ENCODE measurements at places on chromosomes 3 and 15.

GRCh38 chr15:101489237-101489598 lies 289 bp downstream of the PCSK6 start:
- no peaks in the 10 kb centered on the region for H3K4me1 ChIP-seq
- H3K4me3 ChIP-seq = no peak overlapping the region
- H3K36me3 ChIP-seq = no peaks in the 10 kb centered on the region

DNA sequence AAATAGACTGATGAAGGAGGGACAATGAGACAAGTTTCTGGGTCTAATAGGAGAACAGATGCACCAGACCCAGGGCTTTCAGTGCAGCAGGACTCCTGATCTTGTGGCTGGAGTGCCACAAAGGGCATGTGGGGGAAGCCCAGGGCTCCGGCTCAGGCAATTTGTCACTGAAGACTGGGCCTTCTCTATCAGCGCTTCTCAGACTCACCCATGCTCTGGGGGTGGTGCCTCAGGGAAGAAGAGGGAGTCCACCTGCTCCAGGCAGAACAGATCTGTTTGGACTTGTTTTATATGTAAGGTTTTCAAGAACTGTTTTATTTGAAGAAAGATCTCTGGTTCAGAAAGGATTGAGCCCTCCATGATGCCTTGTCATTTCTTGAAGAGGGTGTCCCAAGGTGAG lies 112.4 kb upstream of the TLE3 start:
- no peak overlapping the region for H3K4me3 ChIP-seq
- no peak for DNase-seq
- no peaks in the 10 kb centered on the region for H3K36me3 ChIP-seq
- H3K27me3 ChIP-seq = no peaks in the 10 kb centered on the region
- no peak overlapping the region for H3K27ac ChIP-seq

GRCh38 chr3:80543154-80543553 lies 775.4 kb upstream of the ROBO1 start:
- no peak overlapping the region for H3K4me3 ChIP-seq
- H3K27me3 ChIP-seq = no peaks in the 10 kb centered on the region
- no peak for DNase-seq

DNA sequence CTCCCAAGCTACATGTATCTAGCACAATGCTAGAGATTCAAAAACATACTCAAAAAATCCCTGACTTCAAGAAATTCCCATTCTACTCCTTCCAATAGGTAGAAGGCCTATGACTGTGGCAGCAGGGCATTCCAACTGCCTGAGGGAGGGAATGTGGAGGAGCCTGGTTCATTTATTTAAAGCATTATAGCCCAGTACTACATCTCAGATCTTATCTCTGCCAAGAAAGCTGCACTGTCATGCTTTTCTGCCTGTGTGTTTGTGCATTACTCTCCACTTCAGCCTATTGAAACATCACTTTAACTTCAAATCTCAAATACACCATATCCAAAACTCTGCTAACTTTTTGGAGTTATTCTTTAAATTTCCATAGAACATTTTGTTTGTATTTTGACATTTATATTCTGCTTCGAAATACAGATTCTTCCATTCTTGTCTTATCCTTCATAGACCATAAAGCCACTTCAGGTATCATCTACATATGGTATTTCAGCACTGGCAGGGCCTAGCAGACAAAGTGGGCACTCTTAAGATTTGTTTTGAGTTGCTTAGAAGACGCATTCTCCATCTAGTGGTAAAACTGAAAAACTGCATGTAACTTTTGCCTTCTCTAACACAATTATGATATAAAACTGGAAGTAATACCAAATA lies 59.1 kb upstream of the NEDD4 start:
- no peaks in the 10 kb centered on the region for H3K4me1 ChIP-seq
- no peaks in the 10 kb centered on the region for H3K36me3 ChIP-seq
- H3K4me3 ChIP-seq = no peak overlapping the region
- H3K27ac ChIP-seq = no peak overlapping the region
- DNase-seq = peak; percentile 66

DNA sequence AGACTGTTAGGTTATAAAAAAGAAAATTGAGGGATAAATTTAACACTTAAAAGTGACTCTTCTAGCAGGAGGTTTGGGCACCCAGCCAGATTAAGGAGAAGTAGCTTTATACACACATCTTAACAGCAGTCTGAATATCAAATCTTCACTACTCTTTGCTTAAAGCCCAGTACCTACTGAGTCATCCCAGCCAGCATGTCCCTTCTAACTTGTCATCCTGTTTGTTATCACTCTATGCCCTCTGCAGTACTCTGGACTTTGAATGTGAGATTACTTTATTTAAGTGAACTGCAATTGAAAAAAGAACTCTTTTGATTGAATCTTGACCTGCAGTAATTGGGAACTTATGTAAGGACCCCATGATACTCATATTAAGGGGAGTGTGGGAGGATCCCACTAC lies 77.6 kb downstream of the FHIT start:
- no peak overlapping the region for H3K27ac ChIP-seq
- H3K4me1 ChIP-seq = no peaks in the 10 kb centered on the region
- no peaks in the 10 kb centered on the region for H3K36me3 ChIP-seq
- no peak overlapping the region for H3K4me3 ChIP-seq
- no peak for DNase-seq

DNA sequence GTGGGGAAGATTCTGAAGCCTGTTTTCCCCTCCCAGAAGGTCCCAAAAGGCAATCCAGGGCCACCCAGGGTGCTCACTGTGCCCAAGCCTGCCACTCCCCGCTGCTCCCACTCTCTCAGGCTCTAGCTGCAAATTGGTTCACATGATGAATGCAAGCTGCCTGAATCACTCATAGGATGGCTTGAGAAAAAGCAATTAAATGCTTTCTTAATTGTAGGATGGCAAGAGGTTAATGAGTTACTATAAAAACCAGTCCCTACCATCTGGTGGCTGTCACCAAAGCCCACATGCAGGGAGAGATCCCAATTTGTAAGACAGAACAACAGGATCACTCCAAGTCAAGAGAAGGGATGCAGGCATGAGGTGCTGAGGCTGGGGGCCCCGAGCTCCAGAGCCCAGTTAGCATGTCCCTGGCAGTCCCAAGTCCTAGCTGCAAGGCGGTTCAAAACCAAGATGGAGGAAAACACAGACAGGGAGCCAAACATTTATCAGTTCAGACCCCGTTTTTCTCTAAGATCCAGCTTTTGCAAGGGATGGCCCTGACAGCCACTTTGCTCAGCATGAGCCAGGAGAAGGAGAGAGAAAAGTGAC lies 207.1 kb downstream of the UACA start:
- H3K36me3 ChIP-seq = no peaks in the 10 kb centered on the region
- no peak overlapping the region for H3K4me3 ChIP-seq
- no peaks in the 10 kb centered on the region for H3K27me3 ChIP-seq
- no peak overlapping the region for H3K27ac ChIP-seq
- no peaks in the 10 kb centered on the region for H3K4me1 ChIP-seq

- H3K27ac ChIP-seq = no peak overlapping the region
- peaks cover 6% of the 10 kb centered on the region for H3K4me1 ChIP-seq
Observed at GRCh38 chr15:65374821-65375401, 2.9 kb downstream of the IGDCC3 start.

GRCh38 chr15:85099195-85099803 lies 117.6 kb downstream of the PDE8A start:
- no peak overlapping the region for H3K4me3 ChIP-seq
- no peak for DNase-seq

- H3K36me3 ChIP-seq = no peaks in the 10 kb centered on the region
- DNase-seq = no peak
- no peak overlapping the region for H3K4me3 ChIP-seq
- H3K4me1 ChIP-seq = peaks cover 5% of the 10 kb centered on the region
Observed at GRCh38 chr3:44887101-44887500, 12.7 kb downstream of the TGM4 start.

DNA sequence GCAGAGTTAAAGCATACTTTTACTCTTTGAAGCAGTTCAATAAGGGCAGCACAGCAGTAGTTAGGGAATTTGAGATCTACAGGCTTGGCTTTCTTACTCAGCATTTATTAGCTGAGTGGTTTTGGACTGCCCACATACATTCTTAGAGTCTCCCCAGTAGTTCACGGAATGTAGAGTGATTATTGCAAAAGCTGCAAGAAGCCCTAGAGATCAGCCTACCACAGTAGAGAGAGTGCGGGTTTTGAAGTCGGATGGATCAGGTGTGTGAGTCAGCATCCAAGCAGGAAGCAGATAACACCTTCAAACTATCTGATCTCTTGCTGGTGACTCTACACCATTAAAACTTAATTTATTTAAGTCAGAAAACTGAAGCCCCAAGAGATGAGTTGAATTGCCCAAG lies 171.9 kb downstream of the SYNPR start:
- H3K36me3 ChIP-seq = no peaks in the 10 kb centered on the region
- H3K4me1 ChIP-seq = no peaks in the 10 kb centered on the region
- DNase-seq = peak; percentile 75
- no peak overlapping the region for H3K27ac ChIP-seq

DNA sequence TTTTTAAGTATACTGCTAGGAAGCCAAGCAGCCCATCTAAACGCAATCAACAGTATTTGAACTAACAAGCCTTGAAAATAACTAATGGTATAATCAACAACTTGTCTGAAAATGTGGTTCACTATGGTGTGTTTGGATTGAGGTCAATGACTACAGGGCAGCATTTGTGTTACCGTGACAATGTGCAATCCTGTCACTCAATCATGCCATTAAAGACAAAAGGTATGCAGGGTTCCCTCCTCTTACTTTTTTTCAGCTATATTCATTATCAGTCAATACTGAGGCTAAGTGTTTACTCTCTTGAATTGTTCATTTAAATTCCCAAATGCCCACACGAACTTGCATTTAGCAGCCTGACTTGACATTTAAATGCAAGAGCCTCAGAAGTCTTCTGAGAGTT lies 1099.3 kb upstream of the EPHA6 start:
- H3K27me3 ChIP-seq = no peaks in the 10 kb centered on the region
- H3K36me3 ChIP-seq = no peaks in the 10 kb centered on the region
- no peak overlapping the region for H3K27ac ChIP-seq
- H3K4me1 ChIP-seq = no peaks in the 10 kb centered on the region
- peak; percentile 4 for DNase-seq
- no peak overlapping the region for H3K4me3 ChIP-seq

DNA sequence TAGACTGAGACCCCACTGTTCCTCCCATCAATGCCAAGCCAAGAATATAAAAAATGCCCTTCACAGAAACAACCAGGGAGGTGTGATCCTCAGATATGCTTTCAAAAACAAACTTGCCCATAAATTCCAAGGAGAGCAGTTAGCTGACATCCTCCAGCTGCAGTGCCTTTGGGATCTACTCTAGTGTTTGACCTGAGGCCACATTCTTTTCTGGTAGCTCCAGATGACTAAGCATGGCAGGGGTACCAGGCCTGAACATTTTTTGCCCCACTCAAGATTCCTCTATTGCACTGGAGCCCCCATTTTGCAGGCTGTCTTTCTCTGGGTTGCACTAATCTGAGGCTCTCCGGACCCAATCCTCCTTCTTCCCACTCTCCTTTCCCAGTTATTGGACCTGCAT lies 27.9 kb upstream of the ACP3 start:
- no peak overlapping the region for H3K27ac ChIP-seq
- H3K4me1 ChIP-seq = peaks cover 12% of the 10 kb centered on the region
- H3K36me3 ChIP-seq = no peaks in the 10 kb centered on the region
- no peak for DNase-seq

Measured in mesendoderm (in vitro differentiated cells).